Naive thymus-derived CD8-positive, alpha-beta T cell (primary cell): ENCODE measurements at places on chromosomes 1 and 21. TPM values are rescaled to one million over a fixed set of nuclear protein-coding genes. Genes with fewer than 3 reads are reported as not detected.

- no peaks in the 10 kb centered on the region for H3K36me3 ChIP-seq
- H3K27ac ChIP-seq, result no peak overlapping the region
- no peak overlapping the region for H3K4me3 ChIP-seq
- DNase-seq, result no peak
Observed at GRCh38 chr1:64025051-64025450, 178.4 kb upstream of the UBE2U start.

DNA sequence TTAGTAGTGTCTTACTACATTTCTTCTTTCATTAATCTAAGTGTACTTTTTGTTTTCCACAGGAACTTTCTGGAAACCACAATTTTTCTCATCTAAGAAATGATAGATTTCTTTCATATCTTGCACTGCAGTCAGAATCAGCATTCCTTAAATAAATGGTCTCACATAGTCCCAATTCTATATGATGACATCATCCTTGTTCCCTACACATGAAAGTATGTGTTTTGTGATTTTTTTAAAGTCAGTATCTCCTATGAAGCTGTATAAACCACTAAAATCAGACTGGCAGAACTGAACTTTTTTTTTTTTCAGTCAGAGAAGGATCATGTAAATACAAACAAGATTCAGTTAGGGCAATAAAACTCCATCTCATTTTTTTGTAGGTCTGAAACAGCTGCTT lies 742.6 kb upstream of the CXADR start:
- no peak overlapping the region for H3K4me3 ChIP-seq
- H3K27me3 ChIP-seq, result no peaks in the 10 kb centered on the region
- DNase-seq, result no peak
- no peaks in the 10 kb centered on the region for H3K4me1 ChIP-seq

- H3K36me3 ChIP-seq, result no peaks in the 10 kb centered on the region
- H3K27me3 ChIP-seq, result no peaks in the 10 kb centered on the region
- no peak overlapping the region for H3K4me3 ChIP-seq
- H3K27ac ChIP-seq, result no peak overlapping the region
- no peak for DNase-seq
Observed at GRCh38 chr1:55060133-55060999, 21.0 kb downstream of the PCSK9 start.

The LCE3D gene
- polyA plus RNA-seq, result not detected

DNA sequence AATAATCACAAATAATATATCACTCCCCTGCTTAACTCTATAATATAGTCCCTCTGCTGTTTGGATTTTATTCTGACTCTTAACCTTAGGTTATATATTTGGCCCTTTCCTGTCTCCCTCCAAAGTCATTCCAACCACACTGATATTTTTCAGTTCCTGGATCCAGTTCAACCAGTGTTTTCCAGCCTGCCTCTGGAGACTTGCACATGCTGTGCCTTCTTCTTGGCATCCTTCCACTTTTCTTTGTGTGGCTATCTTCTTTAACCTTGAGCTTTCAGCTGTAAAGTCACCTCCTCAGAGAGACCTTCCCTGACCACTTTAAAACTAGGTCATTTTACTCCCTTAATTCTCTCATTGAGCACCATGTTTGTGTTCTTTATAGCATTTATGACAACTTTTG lies 19.4 kb downstream of the CERS2 start:
- no peak overlapping the region for H3K4me3 ChIP-seq
- H3K27me3 ChIP-seq, result no peaks in the 10 kb centered on the region
- H3K27ac ChIP-seq, result peak overlapping the region; percentile 13
- H3K36me3 ChIP-seq, result peaks cover 5% of the 10 kb centered on the region
- no peak for DNase-seq

DNA sequence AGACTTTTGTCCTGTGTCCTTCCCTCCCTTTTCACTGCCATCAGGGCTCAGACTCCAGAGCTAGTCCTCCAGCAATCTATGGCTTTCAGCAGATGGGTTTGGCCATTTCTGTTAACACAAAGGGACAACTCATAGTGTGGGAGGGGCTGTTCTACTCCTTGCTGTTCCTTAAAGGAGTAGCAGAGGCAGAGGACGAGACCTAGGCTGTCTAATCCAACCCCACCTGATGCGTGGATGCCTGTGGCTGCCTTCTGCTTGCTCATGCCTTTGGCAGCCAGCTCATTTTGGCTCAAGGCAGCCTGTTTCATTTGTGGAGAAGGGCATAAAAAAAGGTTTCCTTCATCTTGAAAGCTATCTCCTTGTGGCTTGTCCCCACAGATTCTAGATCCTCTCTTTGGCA lies 27.0 kb downstream of the MFSD2A start:
- H3K4me3 ChIP-seq, result no peak overlapping the region
- H3K4me1 ChIP-seq, result no peaks in the 10 kb centered on the region
- no peak for DNase-seq
- no peaks in the 10 kb centered on the region for H3K36me3 ChIP-seq
- H3K27me3 ChIP-seq, result no peaks in the 10 kb centered on the region

The S100A7A gene
- not detected for polyA plus RNA-seq

DNA sequence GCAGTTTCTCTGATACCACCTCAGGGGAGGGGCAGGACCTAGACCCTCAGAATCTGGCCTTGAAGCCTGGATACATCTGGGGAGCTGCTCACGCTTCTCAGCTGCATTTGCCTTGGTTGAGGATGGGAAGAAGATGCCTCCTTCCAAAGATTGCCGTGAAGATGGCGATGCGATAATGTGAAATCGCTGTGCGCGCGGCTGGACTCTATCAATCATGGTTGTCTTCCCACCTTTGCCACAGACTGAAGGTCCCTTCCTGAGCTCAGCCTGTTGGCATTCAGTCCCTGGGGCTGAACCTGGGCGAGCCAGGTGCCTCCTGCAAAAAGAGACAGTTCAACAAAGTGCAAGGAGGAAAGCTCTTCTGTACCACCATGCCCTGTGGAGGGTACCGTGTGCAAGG lies 114.4 kb upstream of the SLC45A1 start:
- H3K36me3 ChIP-seq, result no peaks in the 10 kb centered on the region
- no peak for DNase-seq
- no peak overlapping the region for H3K27ac ChIP-seq
- H3K4me3 ChIP-seq, result no peak overlapping the region
- no peaks in the 10 kb centered on the region for H3K4me1 ChIP-seq

The TNFRSF18 gene
- 2.3 TPM for polyA plus RNA-seq

- no peak overlapping the region for H3K4me3 ChIP-seq
- no peaks in the 10 kb centered on the region for H3K4me1 ChIP-seq
- H3K27me3 ChIP-seq, result no peaks in the 10 kb centered on the region
- H3K27ac ChIP-seq, result no peak overlapping the region
- no peaks in the 10 kb centered on the region for H3K36me3 ChIP-seq
Observed at GRCh38 chr1:222124602-222125001, 382.7 kb upstream of the DUSP10 start.

The SH3BGR gene
- 5.7 TPM for polyA plus RNA-seq
